ENCODE measurements at places on chromosomes 11 and 22.

DNA sequence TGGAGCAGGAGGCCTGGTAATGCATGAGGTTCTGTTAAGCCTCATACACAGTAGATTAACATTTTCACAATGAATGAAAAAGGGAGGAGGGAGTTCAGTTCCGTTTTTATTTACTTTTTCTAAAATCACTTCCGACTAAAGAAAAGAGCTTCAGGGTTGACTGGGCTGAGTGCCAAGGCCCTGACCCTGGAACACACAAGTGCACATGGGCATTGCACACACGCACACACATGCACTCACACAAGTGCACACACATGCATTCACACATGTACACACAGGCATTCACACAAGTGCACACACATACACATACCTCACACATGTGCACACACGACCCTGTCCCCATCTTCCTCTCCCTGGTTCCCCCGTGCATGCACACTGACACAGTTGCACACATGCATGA, 303.3 kb downstream of the BRD1 start:
- no peak for DNase-seq

- DNase-seq, result no peak
These were observed 8.3 kb downstream of the SMTN start for GRCh38 chr22:31089160-31090100.

- no peak for DNase-seq
These were observed 699.0 kb downstream of the ETS1 start for GRCh38 chr11:127888386-127888785.

DNA sequence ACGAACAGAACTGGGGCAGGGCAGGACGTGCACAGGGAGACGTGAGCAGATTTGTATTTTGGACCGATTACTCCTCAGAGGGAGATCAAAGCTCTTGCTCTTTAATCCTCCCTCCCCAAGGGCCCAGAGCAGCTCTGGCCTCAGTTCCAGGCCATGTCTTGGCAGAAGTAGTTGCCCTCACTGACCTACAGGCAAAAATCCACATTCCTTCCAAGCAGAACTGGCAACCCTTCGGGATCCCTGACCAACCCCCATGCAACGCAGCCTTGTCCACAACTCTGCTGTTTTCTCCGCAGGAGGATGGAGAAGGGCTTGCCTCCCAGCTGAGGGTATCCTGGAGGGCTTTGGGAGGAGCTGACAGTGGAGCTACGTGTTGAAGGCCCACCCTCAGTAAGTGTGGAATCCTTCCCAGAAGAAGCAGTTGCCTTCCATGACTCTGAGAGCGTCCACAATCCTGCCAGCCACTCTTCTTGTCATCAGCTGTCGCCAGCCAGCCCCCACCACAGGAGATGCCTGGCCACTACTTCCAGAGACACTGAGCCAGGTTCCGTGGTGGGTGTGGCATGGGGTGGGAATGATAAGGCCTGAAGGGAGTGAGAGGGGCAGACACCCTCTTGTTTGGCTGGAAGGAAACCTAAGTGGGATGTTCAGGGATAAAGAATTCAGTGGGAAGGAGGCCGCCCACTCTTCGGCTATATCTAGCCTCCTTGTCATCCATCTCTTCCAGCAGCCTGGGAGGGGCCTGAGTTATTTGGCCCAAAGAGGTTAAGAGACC, 68.1 kb downstream of the PDE2A start:
- DNase-seq, result no peak

GRCh38 chr11:100923555-100923954, 206.1 kb downstream of the PGR start:
- DNase-seq, result no peak

- no peak for DNase-seq
These were observed 27.6 kb downstream of the ADORA2A start for GRCh38 chr22:24455039-24455438.
